ENCODE measurements at places on chromosomes 7 and 10.
A peak's percentile ranks its signal among the peaks of the same experiment; 100 is the strongest.

- DNase-seq: no peak
Measured at GRCh38 chr7:95485391-95486123, at the start of gene ASB4. TSS of gene ASB4 (plus strand) at chr7:95485943. CDS start at chr7:95485972, 29 bp downstream.

- DNase-seq: no peak
Measured at GRCh38 chr10:56537984-56538383, 176.9 kb upstream of the ZWINT start.

GRCh38 chr10:30724296-30724695, 94.7 kb upstream of the LYZL2 start:
- no peak for DNase-seq

DNA sequence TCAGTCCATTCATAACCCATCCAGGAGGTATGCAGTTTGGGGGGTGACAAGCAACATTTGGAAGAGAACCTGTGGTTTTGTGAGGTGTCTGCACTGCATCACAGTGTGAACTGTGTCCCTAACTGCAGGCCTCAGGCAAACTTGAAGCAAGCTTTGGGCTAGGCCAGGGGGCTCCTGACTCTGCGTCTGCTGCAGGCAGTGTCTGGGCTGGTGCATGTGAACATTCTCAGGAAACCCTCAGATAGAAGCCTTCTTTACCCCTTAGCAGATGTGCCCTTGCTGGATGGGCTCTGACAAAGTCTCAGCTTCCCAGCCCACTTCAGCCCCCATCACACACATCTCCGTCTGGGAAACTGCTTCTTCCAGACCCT, 61.0 kb downstream of the VIPR2 start:
- DNase-seq: no peak

DNA sequence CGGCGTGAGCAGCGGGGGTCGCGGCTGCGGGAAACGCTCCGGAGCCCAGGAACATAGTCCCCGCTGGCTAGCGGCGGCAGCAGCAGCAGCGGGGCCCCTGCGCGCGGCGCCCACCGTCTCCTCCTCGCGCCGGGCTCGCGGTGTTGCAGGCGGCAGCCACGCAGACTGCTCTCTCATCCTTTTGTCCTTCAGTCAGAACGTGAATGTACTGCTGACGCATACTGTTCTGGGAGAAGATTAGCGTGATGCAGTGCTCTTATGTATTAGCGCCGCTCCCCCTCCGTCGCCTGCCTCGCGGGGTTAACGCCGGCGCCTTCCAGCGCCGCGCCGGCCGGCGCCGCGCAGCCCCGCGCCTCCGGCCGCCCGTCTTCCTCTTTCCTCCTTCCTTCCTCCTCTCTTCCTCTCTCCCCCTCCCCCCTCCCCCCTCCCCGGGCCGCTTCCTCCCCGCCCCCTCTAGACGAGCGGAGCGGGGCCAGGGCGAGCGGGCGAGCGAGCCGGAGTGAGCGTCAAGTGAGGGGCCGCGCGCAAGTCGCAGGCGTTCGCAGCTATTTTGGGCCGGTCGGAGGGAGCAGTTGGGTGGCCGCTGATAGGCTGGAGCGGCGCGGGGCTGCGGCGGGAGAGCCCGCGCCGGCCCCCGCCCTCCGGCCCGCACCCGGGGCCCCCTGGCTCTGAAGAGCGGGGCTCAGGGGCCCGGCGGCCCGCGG, 816 bp upstream of the LRRC4 start:
- no peak for DNase-seq

DNA sequence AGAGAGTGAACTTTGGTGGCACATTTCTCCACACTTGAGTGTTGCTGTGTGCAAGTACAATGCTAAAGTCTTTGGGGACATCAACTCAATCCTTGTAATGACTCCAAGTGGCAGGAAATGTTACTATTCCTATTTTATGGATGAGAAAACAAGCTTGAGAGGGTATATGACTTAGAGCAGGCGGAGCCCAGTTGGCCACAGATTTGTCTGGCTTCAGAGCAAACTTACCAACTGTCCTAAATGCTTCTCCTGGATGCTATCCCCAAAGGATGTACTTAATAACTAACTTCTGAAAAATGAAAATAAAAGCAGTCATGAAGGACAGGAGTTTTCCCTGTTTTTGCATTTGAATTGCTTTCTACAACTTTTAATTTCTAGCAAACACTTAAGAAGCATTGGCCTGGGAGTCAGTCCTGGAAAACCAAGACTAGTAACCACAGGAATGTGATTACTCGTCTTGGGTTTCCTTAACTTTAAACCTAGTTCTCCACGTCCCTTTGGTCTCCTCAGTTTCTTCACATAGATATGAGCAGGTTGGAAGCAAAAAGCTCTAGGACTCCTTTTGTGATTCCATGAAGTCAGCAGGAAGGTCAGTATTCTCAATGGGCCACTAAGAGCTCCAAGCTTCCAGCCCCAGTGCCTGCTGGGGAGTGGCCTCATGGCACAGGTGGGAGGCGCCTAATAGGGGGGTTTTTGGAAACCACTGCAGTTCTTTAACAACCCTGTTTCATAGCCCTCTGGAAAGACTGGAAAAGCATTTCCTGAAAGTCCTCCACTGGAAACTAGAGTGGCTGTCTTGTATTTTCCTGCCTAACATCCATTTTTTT, 140.8 kb downstream of the GLCCI1 start:
- no peak for DNase-seq

DNA sequence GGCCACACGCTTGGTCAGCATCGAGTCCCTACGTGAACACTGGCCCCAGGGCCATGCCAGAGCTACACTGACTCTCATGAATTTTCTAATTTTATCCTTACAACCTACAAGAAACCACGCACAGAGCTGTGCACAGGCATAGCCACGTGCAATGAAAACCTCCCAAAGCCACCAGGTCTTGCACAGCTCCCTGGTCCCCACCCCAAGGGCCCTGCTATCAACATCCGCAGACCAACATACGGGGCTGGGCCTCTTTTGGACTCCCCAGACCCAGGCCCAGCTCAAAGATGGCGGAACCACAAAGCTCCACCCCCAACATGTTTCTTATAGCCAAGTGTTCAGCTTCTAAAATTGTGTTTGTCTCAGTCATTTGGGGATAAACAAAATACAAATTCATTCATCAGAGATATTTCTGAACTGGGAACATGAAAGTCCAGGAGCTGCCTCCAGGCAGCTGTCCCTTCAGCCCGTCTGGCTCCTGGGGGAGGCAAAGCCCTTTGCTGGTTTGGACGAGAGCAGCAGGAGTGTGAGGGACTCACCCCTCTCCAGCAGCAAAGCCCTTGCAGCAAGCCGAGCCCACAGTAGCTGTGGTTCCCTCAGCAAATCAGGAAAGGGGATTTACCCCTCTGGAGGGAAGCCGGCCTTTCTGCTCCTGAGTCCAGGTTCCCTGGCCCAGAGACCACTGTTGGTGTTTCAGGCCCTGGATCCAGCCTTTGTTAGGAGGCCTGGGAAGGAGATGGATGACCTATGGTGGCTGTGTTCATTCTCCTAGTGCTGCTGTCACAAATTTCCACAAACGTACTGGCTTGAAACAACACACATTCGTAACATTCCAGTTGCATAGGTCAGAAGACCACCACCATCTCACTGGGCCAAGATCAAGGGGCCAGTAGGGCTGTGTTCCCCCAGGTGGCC, 75.1 kb downstream of the OAT start:
- no peak for DNase-seq

- no peak for DNase-seq
Measured at GRCh38 chr10:23055424-23056185, 39.8 kb upstream of the MSRB2 start.

DNA sequence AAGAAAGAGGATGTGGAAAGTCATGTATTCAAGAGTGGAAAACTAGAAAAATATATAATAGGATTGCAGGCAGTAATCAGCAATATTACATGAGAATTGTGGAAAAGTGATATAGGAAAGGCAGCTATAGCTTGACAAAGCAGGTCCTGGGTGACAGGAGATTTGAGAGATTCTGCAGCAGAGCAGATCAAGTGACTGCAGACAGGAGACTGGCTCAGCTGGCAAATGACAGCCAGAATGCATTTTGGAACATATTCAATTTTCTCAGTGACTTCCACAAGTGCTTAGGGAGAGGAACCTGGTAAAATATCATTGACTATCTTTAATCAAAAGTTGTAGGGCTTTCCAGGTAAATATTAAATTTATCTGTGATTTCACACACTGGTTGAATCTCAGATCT, 260.5 kb upstream of the CACNA2D1 start:
- DNase-seq: peak; percentile 8

- no peak for DNase-seq
Measured at GRCh38 chr10:101570428-101571270, 17.4 kb downstream of the POLL start.

GRCh38 chr7:43118313-43118712, 5.9 kb downstream of the HECW1 start:
- DNase-seq: no peak

GRCh38 chr10:94042001-94042833, 48.5 kb downstream of the PLCE1 start:
- no peak for DNase-seq

- no peak for DNase-seq
Measured at GRCh38 chr10:86715836-86716235, 40.6 kb upstream of the BMPR1A start.

DNA sequence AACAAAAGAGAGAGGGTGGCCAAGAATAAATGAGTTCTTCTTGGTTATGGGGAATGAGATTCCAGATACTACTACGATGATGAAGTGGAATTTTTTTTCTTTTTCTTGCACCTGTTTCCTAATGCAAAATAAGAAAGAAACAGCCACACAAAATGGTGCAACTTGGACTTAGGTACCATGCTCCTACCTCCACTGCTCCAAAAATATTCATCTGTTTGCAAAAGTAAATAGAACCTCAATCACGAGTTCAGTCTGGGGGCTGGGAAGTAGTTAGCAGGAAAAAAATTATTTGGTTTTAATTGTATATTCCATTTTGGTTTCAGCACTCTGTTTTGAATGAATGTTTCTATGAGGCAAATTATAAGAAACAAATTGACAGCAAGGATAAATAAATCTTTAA, 73.5 kb downstream of the SLC25A13 start:
- no peak for DNase-seq

DNA sequence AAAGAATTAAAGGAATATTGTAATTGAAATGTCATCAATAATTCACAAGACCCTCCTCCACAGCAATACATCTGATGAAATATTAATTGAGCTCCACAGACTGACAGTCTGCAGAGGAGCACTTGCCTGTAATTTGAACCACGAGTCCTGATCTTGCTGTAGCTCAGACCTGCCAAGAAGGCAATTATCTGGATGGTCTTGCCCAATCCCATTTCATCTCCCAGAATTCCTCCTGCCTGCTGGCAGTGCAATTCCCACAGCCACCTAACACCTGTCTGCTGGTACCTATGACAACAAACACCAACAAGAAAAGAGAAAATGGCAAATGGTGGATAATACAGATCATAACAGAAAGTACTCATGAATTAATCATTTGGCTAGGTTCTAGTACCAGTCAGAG, 38.5 kb downstream of the ERCC6 start:
- DNase-seq: peak; percentile 52

DNA sequence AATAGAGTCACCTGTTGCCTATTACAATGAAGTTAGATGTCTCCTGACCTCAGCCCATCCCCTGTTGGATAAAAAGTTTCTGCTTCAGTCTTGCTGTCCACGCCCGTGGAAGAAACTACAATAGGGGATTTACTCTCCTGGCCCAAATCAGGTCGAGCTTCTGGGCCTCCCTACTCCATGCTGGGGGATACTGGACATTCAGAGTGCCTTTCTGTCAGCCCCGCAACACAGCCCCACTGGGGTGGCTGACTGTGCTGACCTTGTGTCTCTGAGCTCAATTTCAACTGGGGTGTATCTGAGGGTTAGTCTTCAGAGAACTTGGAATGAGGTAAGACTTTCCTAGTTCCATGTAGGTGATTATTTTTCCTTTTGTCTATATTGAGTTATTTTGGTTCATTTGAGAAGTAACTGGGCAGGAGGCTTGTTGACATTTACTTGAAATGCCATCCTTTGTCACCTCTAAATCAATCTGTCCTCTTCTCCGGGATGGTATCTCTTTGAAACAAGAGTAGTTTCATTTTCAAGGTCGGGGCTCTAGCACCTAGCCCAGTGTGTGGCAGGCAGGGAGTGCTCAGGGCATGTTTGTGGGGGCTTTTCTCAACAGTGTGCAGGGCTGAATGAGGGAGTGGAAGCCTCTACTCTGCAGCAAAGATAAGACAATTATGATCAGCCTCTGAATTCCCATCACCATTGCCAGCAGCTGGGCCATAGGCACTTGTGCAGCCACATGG, 17.7 kb upstream of the CXCL12 start:
- no peak for DNase-seq

- DNase-seq: no peak
Measured at GRCh38 chr7:7414791-7415603, 120.7 kb downstream of the COL28A1 start.

- no peak for DNase-seq
Measured at GRCh38 chr7:16484453-16485158, 19.1 kb upstream of the SOSTDC1 start.

DNA sequence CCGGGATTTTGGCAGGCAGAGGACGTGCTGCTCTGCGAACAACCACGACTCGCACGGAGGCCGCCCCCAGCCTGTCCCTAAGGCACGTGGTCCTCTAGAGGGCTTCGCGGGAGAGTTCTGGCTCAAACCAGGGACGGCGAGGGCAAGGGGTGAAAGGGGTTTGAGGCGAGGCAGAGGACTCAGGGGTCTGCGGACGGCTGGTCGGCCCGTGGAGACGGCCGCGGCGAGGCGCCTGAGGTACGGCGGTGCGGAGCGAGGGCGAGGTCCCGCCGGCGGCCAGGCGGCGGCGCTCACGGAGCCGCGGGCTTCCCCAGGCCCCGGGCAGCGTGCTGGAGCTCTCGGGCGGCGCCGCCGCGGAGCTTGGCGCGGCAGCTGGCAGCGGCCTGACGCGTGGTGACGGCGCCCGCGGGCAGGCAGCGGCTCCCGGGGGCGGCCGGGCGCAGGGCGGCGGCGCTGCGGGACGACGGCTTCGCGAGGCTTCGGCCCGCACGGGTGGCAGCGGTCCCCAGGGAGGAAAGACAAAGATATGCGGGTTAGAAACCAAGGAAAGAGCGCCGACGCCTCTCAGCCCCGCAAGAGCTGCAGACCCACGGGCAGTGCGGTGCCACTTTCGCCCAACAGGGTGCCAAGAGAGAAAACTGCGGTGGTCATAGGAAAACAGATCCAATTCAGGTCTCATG, 44.8 kb downstream of the ZNF800 start:
- DNase-seq: peak; percentile 73

- DNase-seq: no peak
Measured at GRCh38 chr7:102832674-102833073, 80.1 kb upstream of the LRRC17 start.

- DNase-seq: no peak
Measured at GRCh38 chr10:106765241-106765754, 399.2 kb downstream of the SORCS1 start.

GRCh38 chr10:85524001-85524666, 842.5 kb downstream of the GRID1 start:
- DNase-seq: no peak

DNA sequence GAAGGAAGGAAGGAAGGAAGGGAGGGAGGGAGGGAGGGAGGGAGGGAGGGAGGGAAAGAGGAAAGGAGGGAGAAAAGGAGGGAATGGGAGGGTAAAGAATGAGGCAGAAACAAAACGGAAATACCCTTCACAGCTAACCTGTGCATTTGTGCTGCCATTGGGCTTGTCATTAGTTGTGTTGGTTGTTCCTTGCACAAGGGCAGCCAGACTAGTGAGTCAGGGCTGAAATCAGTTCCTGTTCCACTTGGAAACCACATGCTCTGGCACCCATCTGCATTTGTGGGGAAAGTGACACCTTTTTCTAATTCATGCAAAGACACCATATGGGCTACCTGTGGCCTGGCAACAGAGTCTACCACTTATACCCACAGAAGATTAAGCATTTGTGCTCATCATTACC, 1004.0 kb upstream of the C7orf33 start:
- no peak for DNase-seq
